ENCODE measurements at places on chromosomes 2 and 18.
A peak's percentile ranks its signal among the peaks of the same experiment; 100 is the strongest.

DNA sequence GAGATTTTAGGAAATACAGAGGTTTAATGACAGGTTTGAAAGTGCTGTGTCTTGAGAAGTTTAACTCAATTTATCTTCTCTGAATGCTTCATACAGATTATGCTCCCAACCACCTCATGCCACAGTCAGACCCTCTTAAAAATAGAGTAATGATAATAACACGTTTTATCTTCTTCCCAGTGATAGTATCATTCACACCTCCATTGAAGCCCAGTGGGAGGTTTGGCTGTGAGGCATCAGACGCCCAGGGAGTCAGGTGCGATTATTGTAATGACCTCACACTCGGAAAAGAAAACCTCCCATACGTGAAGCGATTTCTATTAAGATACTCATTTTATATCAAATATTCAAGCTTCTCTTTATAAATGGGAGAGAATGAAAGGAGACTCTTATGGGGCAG, 366.3 kb downstream of the SETBP1 start:
- H3K27me3 ChIP-seq = no peaks in the 10 kb centered on the region
- peaks cover 8% of the 10 kb centered on the region for H3K4me1 ChIP-seq
- no peaks in the 10 kb centered on the region for H3K36me3 ChIP-seq
- no peak overlapping the region for H3K27ac ChIP-seq

DNA sequence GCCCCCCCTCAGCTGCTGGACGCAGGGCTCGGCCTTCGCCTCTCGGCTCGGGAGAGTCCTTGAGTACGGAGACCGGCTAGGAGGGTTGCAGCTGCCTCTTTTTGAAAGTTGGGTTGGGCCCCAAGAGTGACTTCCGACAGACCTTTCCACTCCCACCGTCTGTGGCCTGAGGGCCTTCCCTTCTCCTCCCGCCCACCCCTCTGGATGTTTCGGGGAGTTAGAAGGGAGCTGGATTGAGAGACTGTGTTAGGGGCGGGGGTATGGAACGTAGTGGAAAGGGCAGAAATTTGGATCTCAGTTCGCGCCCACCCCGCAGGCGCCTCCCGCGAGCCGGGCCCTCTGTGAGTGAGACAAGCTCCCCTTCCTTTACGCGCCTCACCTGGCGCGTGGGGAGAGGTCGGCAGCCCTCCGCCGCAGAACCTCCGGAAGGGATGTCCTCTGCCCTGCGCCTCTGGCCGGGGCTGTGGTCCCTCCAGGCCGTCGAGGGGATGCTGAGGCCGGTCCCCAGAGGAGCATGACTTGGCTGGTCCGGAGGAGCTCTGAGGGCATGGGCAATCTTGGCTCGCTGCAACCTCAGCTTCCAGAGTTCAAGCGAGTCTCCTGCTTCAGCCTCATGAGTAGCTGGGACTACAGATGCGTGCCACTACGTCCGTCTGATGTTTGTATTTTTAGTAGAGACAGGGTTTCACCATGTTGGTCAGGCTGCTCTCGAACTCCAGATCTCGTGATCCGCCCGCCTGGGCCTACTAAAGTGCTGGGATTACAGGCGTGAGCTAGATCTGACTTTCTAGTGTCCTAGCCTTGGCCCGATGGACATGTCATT, 15.9 kb downstream of the C2orf74 start:
- peak; percentile 33 for DNase-seq
- peaks cover 5% of the 10 kb centered on the region for H3K36me3 ChIP-seq
- no peaks in the 10 kb centered on the region for H3K27me3 ChIP-seq
- H3K4me3 ChIP-seq = peak overlapping the region; percentile 67
- peaks cover 32% of the 10 kb centered on the region for H3K4me1 ChIP-seq

DNA sequence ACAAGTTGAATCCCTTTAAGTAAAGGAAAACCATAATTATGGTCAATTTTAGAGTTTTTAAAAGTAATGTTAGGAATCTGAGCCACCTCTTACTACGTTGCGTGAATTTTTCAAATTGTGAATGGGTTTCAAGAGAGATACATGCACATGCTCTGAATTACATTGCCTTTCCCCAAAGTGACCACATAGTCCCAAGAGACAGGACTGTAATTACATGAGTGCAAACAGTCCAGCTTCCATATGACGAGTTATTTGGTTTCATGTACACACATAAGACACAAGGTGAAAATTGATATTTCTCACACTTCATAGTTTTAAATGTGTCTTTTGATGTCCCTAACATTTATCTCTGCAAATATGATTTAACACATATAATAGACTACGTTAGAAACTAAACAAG, 850.8 kb downstream of the LRP1B start:
- H3K4me1 ChIP-seq = no peaks in the 10 kb centered on the region
- no peak for DNase-seq
- H3K27ac ChIP-seq = no peak overlapping the region
- H3K4me3 ChIP-seq = no peak overlapping the region
- no peaks in the 10 kb centered on the region for H3K36me3 ChIP-seq

DNA sequence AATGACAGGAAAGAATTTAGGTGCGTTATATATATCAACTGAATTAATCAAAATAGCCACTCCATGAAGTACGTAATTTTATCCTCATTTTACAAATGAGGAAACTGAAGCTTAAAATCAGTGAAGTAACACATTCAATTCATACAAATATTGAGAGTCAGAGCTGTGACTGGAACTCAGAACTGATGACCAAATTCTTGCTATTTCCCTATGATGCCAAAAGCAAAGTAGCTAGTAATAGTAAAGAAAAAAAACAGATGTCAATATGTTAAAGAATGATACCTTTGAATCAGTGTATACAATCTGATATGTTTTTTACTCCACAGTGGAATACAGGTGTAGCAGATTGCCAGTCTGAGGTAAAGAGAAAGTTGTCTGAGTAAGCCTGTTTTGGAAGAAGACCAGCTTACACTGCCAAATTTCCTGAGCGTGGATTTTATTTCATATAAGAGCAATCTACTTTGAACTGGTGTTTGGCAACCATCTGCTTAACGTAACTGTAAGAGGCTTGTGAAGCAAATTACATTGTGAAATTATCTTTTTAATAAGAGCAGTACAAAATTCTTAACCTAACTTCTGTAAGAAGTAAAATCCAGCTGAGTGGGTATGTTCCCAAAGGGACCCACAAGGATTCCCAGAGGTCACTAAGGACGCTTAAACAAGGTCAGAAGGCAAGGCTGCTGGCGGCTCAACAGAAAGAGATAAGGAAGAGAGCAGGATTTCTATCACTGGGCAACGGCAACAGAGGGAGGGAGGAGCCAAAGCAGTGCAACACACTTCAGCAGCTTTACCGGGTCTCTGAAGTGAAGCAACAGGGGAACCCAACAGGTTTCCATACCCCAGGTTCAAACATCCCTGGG, 85.6 kb downstream of the IKZF2 start:
- H3K36me3 ChIP-seq = no peaks in the 10 kb centered on the region
- H3K27me3 ChIP-seq = no peaks in the 10 kb centered on the region
- peak overlapping the region; percentile 10 for H3K4me3 ChIP-seq
- peak; percentile 65 for DNase-seq
- H3K4me1 ChIP-seq = no peaks in the 10 kb centered on the region
- H3K27ac ChIP-seq = no peak overlapping the region

All from fibroblast of lung (primary cell).